ENCODE measurements at places on chromosomes 3 and 15. TPM values are rescaled to one million over a fixed set of nuclear protein-coding genes. Genes with fewer than 3 reads are reported as not detected.

The NECTIN3 gene
- 7.6 TPM for total RNA-seq

The GHSR gene
- 3.6 TPM for total RNA-seq

The QTRT2 gene
- total RNA-seq, result 10.6 TPM

The CILP gene
- 4.4 TPM for total RNA-seq

The IMPG2 gene
- 0.33 TPM for total RNA-seq

The ADGRG7 gene
- not detected for total RNA-seq

The LYZL4 gene
- total RNA-seq, result not detected

The TEX55 gene
- total RNA-seq, result not detected

The MORC1 gene
- not detected for total RNA-seq

The OR5K2 gene
- not detected for total RNA-seq

The IL1RAP gene
- total RNA-seq, result 5.3 TPM

The RASGRP1 gene
- 15.5 TPM for total RNA-seq

The GOLGA6D gene
- total RNA-seq, result not detected

The REC114 gene
- not detected for total RNA-seq

The GOLGA8T gene
- not detected for total RNA-seq

The FOXB1 gene
- not detected for total RNA-seq

The P3H2 gene
- total RNA-seq, result 3.0 TPM

Data from body of pancreas (tissue), 4 donors.